Iris pigment epithelial cell (primary cell): ENCODE measurements at places on chromosomes 11 and 22.

GRCh38 chr11:70072461-70072860, 5.7 kb upstream of the ANO1 start:
- no peak for DNase-seq

GRCh38 chr22:20424932-20425565, 12.6 kb downstream of the SCARF2 start:
- no peak for DNase-seq

GRCh38 chr11:76455331-76455730, 10.5 kb downstream of the EMSY start:
- peak; percentile 39 for DNase-seq

DNA sequence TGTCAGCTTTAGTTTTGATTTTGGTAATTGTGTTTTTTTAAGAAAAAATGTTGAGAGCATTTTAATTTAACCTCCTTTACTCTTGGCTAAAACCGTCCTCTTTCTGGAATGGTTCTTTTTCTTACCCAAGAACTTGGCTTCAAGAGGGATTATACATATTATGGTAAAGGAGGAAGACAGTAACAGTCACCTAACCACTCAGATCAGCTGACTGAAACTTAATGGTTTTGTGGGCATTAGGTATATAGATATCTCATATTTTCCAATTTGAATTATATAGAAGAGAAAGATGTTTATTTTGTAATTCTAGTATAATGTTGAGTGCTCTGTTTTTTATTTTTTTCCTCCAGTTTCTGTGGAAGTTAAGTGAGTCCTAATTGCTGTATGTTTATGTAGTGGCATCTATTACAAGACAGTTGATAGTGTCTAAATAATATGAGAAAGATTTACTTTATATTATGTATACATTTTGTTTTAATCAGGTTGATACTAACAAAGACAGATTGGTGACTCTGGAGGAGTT, 36.6 kb upstream of the NCR3LG1 start:
- DNase-seq, result no peak

DNA sequence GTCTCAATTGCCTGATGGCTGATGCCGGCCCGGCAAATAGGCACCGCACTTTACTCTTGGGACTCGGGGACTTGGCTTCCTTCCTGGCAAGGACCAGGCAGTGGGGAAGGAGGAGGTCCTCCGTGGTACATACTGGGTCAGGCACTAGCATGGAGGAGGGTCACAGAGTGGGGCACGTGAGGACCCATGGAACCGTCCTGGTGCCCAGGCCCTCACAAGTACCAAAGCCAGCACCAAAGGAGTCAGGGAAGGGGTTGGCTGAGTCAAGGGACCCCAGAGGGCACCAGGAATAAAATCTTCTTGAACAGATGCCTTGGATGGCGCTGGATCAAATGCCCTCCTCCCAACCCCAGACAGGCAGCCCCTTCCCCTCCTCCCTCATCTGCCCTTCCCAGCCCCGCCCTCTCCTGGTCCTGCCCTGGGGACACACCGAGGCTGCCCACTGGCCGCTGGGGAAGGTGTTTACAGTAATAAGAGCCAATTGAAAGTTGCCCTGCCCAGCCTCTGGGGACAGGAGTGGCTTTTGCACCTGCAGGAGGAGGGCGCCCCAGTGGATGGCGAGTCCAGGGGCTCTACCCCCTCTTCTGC, 5.6 kb upstream of the CARNS1 start:
- no peak for DNase-seq

- DNase-seq, result no peak
Measured at GRCh38 chr22:43449831-43450225, 38.0 kb downstream of the MPPED1 start.

DNA sequence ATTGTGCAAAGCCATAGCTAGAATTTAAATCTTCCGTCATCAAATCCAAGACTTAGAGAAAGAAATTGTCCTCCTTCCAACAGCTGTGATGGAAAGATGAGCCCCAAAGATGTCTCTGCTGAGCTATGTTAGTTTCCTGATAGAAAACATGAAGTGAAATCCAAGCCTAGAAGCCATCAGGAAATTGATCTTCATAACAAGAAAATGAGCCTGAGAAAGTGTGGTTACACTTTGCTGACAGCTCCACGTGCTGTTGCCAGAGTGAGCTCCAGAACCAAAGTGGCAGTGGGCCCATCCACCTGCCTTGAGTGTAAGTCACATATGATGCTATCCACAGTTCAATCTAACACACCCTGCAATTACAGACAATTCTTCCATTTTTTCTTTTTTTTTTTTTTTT, 58.0 kb upstream of the UBASH3B start:
- DNase-seq, result no peak

GRCh38 chr11:14253421-14253820, 105.6 kb downstream of the RRAS2 start:
- DNase-seq, result no peak

DNA sequence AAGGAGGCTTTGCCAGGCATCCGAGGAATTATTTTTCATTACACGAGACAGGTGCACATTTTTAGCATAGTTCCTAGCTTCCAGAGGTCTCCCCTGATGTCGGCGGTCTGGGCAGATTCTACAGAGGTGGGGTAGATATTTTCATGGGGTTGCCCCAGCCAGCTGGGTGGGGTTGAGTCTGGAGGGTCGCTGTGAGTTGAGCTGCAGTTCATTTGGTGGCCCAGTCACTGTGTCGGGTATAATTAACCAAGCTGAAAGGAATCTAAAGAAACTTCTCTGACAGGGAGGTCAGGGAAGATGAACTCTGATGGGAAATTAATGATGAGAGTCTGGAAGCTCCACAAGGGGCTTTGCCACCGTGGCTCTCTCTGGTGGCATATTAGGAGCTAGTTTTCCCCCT, 233.7 kb upstream of the NAV2 start:
- DNase-seq, result no peak

DNA sequence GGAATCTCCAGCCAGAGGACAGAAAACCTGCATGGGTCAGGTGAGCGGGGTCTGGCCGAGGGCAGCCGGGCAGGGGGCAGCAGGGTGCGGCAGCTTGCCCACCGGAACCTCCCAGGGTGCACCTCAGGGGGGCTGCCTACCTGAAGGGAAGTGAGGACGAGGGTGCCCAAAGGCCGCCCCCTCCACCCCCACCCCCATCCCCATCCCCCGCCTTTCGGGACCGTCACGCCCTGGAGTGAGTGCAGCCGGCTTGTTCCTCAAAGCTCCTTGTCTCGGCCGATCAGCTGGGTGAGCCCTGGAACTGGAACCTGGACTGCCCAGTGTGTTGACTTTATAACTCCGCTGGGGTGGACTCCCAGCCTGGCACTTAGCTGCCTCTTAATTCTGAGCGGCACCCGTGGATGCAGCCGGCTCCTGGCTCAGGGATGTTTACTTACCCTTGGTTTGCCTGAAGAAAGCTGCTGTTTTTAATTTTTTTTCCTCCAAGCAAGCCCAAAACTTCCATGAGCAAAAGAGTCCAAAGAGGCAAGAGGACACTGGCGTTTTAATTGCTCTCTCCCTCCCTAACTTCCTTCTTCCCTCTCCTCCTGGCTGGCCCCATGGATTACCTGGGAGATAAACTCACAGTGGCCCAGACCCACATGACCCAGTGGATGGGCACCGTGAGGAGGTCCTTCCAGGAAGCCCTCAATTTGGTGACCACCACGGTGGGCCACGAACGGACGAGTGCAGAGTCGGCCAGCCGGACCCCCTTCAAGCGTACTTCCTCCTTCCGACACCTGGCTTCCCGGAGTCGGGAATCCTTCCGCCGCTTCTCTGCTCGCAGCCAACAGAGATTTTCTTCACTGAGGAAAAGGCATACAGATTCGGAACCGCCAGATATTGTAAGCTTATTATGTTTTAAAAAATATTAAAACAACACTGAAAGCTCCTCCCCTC, 87.8 kb upstream of the CRYBB3 start:
- peak; percentile 10 for DNase-seq
